ENCODE measurements at places on chromosomes 5 and 9.
A peak's percentile ranks its signal among the peaks of the same experiment; 100 is the strongest.

GRCh38 chr5:58348996-58349728 is 110.7 kb downstream of the PLK2 start:
- DNase-seq: no peak

- DNase-seq: no peak
Observed at GRCh38 chr5:158423623-158424200, 564.8 kb upstream of the CLINT1 start.

GRCh38 chr5:169974121-169974770 is 6.0 kb downstream of the INSYN2B start:
- no peak for DNase-seq

GRCh38 chr9:122186301-122186700 is 26.6 kb downstream of the MORN5 start:
- DNase-seq: no peak

- no peak for DNase-seq
Observed at GRCh38 chr5:7207979-7208378, 188.0 kb upstream of the ADCY2 start.

- no peak for DNase-seq
Observed at GRCh38 chr9:121328876-121329681, 41.0 kb downstream of the STOM start.

DNA sequence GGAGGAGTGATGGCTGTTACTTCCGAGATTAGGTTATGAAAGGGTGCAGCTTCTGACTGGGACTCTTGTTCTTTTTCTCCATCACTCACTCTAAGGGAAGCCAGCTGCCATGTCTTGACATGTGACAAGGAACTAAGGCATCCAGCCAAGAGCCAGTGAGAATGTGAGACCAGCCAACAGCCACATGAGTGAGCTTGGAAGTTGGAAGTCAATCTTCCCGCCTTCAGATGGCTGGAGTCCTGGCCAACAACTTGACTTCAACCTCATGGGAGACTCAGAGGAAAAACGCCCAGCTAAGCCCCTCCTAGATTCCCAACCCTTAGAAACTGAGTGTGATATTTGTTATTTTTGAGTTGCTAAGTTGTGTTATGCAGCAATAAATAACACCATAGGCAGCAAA is 201.1 kb downstream of the SNX18 start:
- DNase-seq: no peak

DNA sequence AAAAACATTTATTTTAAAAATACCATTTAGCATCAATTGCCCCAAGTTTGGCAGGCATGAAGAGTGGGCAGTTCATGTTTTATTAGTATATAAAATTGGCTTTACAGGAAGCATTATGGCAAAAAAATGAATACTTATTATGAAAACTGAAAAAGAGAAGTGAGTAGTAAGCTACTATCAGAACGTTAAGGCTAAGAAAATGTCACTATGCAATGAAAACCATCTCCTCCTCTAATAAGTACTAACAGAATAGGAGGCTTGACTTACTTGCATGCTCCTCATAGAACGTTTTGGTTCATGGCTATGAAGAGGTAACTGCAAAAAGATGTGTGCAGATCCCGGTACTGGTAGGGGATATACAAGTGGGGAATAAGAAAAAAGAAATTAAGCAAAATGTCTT is 23.6 kb downstream of the TICAM2 start:
- DNase-seq: peak; percentile 45

- DNase-seq: no peak
Observed at GRCh38 chr9:127175319-127175715, 52.9 kb upstream of the ANGPTL2 start.

DNA sequence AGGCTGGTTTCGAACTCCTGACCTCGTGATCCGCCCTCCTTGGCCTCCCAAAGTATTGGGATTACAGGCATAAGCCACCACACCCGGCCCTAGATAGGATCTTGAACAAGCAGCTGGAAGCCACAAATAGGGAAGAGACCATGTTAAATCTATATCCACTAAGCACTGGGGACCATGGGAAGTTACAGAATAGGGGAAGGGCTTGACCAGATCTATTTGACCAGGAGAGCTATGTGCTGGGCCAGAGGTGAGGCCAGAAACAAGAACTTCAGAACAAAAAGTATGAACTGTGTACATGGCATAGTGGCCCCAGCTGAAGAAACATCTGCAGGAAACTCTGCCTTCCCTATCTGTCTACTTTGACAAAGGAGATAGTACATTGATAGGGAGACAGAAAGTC is 10.8 kb downstream of the KLF4 start:
- no peak for DNase-seq

GRCh38 chr9:36625006-36625615 is 52.4 kb downstream of the MELK start:
- no peak for DNase-seq

DNA sequence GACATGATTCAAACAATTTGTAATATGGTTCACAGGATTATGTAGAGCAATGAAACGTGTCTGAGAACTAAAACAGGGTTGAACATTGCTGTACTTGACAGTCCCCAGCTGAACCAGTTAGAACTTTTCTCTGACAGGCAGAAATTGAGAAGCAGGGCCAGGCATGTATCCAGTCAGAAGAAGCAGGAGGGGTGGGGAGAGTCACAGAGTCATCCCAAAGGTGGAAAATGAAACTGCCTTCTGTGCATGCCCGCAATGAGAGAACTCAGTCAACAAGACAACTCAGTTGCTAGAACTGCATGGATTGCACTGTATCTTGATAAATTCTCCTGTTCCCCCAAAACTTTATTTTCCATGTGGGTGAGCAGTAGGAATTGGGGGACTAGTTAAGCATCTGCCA is 72.9 kb upstream of the PRLR start:
- no peak for DNase-seq

GRCh38 chr5:20266066-20266465 is 278.1 kb upstream of the CDH18 start:
- no peak for DNase-seq

- DNase-seq: no peak
Observed at GRCh38 chr5:97544678-97545077, 361.6 kb upstream of the RIOK2 start.

- DNase-seq: no peak
Observed at GRCh38 chr5:140647042-140647419, 399 bp downstream of the NDUFA2 start.

GRCh38 chr9:103991001-103991400 is 103.1 kb upstream of the SMC2 start:
- no peak for DNase-seq

- no peak for DNase-seq
Observed at GRCh38 chr5:164002628-164003027, 497.2 kb downstream of the MAT2B start.

DNA sequence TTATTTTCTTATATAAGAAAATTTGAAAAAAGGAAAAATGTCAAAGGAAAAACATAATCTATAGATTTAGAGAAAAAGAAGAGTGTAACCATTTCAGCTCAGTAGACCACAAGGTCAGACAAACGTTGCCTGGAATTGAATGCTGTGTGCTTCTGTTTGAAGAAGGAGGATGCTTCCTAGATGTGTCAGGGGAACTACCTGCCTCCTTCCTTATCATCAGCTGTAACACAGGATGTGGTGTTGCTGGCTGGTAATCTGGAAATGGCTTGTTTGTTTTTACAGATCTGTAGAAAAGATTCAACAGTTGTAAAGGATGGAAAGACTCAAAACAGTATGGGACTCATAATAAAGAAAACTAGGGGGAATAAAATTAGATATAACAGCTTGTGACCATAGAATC is 160.7 kb upstream of the MEF2C start:
- peak; percentile 9 for DNase-seq

DNA sequence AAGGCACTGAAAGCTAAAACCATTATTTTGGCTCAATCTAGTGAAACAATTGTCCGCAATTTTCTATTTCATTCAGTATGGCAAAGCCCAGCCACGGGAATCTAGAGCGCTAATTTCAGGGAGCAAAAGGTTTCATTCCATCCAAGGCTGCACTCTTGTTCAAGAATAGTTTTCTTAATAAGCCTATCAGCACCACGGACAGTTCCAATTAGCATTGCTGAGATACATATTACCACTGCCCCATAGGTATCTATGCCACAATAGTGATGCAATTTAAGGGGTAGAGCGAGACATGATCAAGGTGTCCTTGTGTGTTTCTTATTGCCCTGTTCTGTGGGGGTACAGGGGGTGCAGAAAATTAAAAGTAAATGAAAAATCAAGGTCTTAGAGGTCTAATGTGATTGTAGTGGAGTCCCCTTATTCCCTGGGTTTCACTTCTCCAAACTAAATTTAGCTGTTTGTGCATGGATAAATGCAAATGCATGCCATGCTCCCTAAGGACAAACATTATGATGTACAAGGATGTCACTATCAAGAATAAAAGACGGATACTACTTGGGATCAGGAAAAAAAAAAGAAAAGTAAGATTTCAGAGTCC is 45.5 kb downstream of the SPOCK1 start:
- no peak for DNase-seq

DNA sequence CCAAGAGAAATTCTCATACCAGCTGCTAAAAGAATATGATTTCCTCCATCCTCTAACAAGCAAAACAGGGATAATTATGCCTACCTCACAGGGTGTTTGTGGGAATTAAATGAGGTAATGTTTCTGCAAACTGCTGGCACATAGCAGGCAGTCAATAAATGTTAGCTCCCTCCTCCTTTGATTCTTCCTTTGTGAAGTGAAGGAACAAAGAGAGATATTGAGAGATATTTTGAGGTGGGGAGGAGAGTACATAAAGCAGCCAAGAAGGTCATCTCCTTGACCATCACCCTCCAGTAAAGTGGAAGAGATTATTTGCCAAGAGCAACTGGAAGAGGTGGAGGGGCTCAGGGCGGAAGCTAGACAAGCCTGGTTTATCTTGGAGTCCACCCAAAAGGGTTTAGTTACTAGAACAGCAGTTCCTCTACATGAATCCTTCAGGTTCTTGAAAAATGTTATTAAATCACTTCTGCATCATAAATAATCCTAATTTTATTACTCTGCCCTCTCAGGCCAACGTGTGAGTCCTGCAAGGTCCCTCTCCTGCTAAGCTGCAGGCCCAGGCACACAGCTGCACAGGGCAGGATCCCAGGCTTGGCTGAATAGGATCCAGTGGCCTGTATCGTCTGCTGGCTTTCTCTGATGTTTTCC is 35.0 kb upstream of the TLE1 start:
- DNase-seq: no peak

- no peak for DNase-seq
Observed at GRCh38 chr9:81776834-81777233, 87.5 kb upstream of the TLE1 start.

DNA sequence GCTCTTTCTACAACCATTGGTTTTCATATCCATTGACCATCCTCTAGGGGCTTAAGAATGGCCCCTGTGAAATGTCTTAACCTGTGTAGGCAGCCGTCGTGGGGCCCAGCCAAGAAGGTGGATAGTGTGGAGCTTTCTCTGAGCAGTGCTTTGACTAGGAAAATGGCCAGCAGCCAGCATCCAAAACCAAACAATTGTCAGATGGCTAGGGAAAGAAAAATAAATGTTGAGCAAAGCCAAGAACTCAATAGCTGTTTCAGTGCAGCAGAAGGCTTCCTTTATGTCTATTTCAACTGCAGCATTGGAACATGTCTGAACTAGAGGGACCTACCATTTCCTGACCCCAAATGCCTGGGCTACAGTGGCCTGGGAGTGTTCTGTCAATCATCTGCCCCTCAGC is 374.9 kb downstream of the TLE4 start:
- no peak for DNase-seq

- no peak for DNase-seq
Observed at GRCh38 chr5:130981663-130982062, 183.4 kb downstream of the HINT1 start.

DNA sequence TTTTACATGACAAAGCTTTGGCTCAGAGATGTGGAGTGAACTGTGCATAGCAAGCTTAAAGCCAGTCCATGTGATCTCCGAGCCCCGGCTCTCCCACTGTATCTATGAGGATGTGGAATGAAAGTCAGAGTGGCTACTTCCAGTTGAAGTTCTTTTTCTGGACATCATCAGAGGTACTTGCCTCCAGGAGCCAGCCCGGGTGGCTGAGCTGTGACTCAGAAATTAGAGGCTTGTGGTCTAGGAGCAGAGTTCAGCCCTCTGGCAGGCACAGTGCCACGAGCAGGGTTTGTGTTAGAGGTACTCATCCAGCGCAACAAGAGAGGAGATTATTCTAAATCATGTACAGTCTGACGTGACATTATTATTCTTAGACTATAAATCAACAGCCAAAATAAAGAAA is 322.5 kb downstream of the CDK5RAP2 start:
- DNase-seq: no peak

- DNase-seq: no peak
Observed at GRCh38 chr5:151628112-151628823, 37.1 kb upstream of the FAT2 start.

DNA sequence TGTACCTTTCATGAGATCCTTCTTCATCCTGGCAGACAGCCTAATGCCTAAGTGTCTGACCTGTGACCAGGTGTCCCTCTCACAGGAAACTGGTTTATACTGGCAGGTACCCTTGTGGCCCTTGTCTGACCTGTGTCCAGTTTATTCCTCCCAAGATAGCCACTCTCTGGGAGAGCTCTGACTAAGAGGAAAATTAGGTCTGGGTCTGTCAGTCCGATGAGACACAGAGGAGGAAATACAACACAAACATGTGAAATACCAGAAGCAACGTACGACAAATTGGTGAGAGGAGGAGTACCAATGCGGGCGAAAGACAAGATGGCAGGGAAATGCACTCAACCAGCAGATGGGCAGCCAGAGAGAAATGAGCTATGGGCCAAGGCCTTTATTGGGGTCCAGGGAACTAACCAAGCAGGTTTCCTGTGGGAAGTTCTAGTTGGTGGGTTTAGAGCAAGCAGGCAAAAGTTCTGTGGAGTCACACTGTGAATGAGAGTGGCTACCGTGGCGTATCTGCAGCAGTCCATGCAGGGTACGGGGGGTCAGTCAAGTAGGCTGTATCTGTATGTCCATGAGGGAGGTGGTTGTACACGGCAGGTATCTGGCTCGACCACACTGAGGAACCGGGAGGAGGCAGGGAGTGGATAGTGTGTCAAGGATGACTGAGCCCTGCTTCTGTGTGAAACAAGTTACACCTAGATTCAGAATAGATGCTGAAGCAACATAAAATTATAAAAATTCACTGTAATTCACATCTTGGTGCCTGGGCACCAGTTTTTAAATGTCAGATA is 109.0 kb downstream of the MLLT3 start:
- no peak for DNase-seq

- DNase-seq: no peak
Observed at GRCh38 chr5:54528633-54529209, 11.2 kb downstream of the SNX18 start.

- no peak for DNase-seq
Observed at GRCh38 chr9:129109537-129109903, 1.1 kb downstream of the CRAT start.

GRCh38 chr9:114124138-114124537 is 25.0 kb upstream of the KIF12 start:
- no peak for DNase-seq

DNA sequence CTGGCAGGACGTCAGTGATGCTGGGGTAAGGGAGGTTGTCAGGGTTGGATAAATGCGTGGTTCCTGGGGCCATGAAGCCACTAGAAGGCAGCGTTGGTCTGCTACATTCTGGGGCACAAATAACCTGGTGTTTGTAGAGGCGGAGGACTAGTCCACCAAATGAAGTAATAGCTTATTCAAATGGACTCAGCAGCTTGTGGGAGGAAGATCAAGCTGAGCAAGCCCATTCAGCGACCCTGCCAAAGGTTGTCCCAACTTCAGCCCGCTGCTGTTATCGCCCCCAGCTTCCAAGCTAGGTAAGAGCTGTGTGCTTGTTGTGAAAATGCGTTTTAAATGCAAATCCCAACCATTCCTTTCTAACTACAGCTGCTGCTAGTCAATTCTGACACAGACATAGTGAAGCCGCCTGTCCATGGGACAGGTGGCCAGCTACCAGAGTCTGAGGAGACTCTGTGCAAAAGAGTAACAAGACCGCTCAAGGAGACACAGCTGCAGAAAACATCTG is 7.6 kb upstream of the FAM240B start:
- DNase-seq: no peak

- DNase-seq: no peak
Observed at GRCh38 chr9:133789778-133790177, 51.6 kb upstream of the SARDH start.
